ENCODE measurements at places on chromosomes 13 and 19.
A peak's percentile ranks its signal among the peaks of the same experiment; 100 is the strongest.

DNA sequence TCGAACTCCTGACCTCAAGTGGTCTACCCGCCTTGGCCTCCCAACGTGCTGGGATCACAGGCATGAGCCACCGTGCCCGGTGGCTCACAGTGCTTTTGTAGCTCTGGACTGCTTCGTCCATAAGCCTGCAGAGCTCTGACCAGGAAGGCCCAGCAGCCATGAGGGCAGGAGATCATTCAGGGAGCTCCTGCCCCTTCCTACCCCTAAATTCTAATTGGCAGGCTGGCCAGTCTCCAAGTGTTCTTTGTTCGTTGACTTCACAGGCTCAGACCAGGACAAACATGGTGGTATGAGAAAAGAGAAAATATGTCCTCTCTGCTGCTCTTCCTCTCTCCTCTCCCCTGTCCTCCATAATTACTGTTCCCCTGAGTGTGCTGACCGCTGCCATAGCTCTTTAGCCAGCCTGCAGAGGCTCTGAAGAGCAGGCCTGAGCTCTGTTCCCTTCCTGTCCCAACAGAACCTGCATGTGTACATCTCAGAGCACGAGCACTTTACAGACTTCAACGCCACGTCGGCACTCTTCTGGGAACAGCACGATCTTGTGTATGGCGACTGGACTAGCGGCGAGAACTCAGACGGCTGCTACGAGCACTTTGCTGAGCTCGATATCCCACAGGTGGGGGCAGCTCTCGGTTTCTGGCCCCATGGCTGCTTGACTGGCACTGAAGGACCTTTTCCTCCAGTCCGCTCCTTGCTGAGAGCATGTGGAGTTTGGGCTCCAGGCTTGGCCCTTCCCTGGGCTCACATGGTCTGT lies 19.0 kb downstream of the CLPTM1 start:
- no peak for DNase-seq

- no peak for DNase-seq
Observed at GRCh38 chr13:20566468-20566897, 474 bp upstream of the IFT88 start.

- no peak for DNase-seq
Observed at GRCh38 chr13:40508127-40508526, 158.3 kb downstream of the FOXO1 start.

GRCh38 chr13:26785838-26786630 lies 25.4 kb upstream of the GPR12 start:
- DNase-seq, result peak; percentile 62

DNA sequence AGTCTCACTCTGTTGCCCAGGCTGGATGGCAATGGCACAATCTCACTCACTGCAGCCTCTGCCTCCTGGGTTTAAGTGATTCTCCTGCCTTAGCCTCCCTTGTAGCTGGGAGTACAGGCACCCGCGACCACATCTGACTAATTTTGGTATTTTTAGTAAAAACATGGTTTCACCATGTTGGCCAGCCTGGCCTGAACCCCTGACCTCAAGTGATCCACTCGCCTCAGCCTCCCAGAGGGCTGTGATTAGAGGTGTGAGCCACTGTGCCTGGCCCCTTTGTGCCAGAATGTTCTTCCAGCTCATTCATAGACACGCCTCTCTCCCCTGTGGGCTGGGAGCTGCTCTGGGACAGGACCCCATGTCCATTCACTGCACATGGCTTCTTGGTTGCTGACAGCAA lies 9.1 kb downstream of the MYDGF start:
- DNase-seq, result no peak

GRCh38 chr19:39130337-39131254 lies 5.0 kb downstream of the PAK4 start:
- DNase-seq, result no peak

- DNase-seq, result no peak
Observed at GRCh38 chr19:49741210-49741844, 21.8 kb downstream of the TSKS start.

GRCh38 chr19:29448046-29448445 lies 77.7 kb upstream of the VSTM2B start:
- DNase-seq, result no peak

DNA sequence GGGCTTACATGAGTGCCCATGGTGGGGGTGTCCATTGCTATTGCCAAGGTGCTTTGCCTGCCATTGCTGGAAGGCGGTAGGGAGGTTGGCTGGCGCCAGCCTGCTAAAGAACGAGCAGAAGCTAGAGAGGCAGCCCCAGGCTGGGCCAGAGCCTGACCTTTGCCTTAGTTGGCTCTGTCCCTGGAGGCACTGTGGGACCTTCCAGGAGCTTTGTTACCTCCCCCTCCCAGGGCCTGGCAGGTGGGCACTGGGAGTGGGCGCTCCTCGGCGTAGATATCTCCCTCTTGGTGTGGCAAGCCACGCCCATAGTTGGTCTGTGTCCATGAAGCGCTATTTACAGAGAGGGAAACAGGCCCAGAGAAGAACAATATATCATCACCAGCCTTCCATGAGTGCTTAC lies 2.3 kb upstream of the SLC25A42 start:
- DNase-seq, result no peak

DNA sequence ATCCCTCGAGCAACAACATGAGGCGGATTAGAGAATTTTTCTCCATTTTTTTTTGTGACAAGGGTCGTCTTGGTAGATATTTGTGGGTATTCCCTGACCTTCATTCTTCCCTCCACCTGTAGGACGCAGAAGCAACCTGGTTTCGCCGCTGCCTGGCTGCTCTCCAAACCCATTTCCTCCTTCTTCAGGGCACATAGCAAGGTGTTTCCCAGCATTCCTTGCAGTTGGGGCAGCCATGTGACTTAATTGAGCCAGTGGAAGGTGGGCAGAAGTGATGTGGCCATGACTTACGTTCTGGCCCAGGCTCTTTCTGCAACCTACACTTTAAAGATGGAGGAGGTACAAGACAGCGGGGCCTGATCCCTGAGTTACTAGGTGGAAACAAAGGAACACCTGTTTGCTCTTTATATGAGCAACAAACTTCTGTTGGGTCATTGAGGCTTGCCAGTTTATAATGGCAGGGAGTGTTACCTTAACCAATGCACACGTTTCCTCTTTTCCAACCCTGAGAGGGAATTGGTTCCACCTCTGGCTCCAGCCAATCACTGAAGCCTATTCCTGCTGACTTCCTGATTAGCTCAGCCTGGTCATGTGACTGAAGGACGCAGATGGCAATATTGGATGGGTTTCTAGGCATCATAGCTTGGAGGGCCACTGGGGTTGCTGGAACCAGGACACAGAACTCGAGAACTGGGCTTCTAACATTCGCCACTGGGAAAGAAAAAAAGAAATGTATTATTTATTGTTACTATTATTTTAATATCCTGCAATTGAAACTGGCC lies 30.8 kb upstream of the ZNRF4 start:
- no peak for DNase-seq

DNA sequence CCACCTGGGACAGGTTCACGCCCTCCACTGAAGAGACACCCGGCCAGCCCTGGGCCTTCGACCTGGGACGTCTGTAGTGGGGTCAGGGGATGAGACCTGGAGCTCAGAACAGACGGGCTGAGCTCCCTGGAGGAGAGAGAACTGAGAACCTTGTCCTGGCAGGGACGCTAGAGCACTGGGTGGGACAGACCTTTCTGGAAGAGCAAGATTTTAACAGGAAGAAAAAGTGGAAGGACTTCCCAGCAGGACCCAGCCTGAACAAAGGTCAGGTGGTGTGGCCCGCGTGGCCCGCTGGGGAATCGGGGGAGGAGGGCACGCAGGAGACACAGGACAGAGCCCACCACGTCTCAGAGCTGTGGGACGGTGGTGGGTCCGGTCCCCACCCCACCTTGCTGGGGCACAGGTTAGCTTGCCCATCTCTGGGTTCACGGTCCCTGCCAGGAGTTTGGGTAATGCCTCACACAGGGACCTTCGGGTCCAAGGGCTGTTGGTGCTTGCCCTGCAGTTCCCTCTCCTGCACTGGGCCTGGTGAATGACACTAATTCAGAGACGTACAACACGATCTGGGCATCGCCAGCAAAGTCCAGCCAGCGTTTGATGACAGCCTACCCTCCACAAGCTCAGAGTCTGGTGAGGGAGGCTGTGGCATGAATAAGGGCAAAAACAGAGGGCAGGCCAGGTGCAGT lies 1.2 kb upstream of the EFNA2 start:
- DNase-seq, result no peak

- no peak for DNase-seq
Observed at GRCh38 chr13:52779103-52779502, 39.5 kb upstream of the CNMD start.

All from stimulated activated CD4-positive, alpha-beta T cell treated with anti-CD3 and anti-CD28 coated beads, Interleukin-2, amount 100 ng/mL, for 24 hours (primary cell).